ENCODE measurements at places on chromosomes 5 and 9. TPM values are rescaled to one million over a fixed set of nuclear protein-coding genes. Genes with fewer than 3 reads are reported as not detected.

- H3K36me3 ChIP-seq = no peaks in the 10 kb centered on the region
- no peaks in the 10 kb centered on the region for H3K27me3 ChIP-seq
- no peak for DNase-seq
- no peaks in the 10 kb centered on the region for H3K4me1 ChIP-seq
Measured at GRCh38 chr5:77751328-77752023, 24.7 kb downstream of the TBCA start.

DNA sequence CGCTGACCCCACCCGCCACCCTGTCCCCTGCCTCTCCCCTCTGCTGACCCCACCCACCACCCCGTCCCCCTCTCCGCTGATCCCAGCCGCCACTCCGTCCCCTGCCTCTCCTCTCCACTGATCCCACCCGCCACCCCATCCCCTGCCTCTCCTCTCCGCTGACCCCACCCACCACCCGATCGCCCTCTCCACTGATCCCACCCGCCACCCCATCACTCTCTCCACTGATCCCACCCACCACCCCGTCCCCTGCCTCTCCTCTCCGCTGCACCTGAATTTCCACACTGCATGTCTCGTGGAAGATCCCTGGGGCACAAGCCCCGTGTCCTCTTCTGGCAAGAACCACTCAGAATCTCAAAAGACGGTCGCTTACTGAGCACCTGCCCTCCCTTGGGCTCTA is 53.4 kb upstream of the OLFM1 start:
- H3K36me3 ChIP-seq = no peaks in the 10 kb centered on the region
- no peak overlapping the region for H3K4me3 ChIP-seq
- H3K27ac ChIP-seq = no peak overlapping the region
- no peaks in the 10 kb centered on the region for H3K27me3 ChIP-seq

- no peaks in the 10 kb centered on the region for H3K4me1 ChIP-seq
- H3K27me3 ChIP-seq = no peaks in the 10 kb centered on the region
- no peaks in the 10 kb centered on the region for H3K36me3 ChIP-seq
- no peak for DNase-seq
- H3K4me3 ChIP-seq = no peak overlapping the region
Measured at GRCh38 chr9:36320466-36320865, 62.2 kb upstream of the GNE start.

DNA sequence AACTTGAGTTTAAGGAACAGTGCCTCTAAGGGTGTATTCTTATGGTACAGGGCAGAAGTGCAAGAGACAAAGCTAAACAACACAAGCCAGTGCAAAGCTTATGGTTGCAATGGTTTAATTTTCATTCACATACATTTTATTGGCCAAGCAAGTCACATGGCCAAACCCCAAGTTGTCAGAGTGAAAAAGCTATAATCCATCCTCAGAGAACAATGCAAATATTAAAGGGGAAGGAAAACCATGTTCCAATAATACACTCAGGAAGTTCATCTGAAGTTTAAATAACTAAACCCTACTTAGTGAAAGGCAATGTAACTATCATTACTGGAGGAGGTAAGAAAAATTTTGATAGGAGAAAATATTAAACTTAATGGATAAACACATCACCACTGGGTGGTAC is 26.6 kb upstream of the TLR4 start:
- H3K4me1 ChIP-seq = no peaks in the 10 kb centered on the region
- no peaks in the 10 kb centered on the region for H3K36me3 ChIP-seq
- no peak overlapping the region for H3K27ac ChIP-seq
- H3K4me3 ChIP-seq = no peak overlapping the region
- DNase-seq = no peak

DNA sequence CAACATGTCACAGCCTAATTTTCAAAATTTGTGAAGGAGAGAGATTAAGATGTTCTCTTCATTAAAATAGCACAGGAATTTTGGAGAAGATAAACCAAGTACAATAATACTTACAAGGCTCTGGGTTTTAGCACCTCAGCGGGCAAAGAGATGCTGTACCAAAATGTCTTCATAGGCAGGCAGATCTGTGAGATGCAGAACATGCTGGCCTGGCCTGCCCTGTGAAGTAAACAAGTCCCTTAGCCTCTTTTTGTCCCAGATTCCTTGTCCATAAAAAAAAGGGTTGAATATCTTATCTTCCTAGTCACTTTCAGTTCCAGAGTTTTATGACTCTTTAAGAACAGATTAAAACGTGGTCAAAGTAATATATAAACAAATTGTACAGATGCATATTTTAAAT is 53.0 kb upstream of the C6 start:
- H3K27ac ChIP-seq = no peak overlapping the region
- no peak for DNase-seq
- no peaks in the 10 kb centered on the region for H3K4me1 ChIP-seq
- no peaks in the 10 kb centered on the region for H3K36me3 ChIP-seq

Gene LCN1
- not detected for polyA plus RNA-seq

Gene C9orf153
- polyA plus RNA-seq = not detected

DNA sequence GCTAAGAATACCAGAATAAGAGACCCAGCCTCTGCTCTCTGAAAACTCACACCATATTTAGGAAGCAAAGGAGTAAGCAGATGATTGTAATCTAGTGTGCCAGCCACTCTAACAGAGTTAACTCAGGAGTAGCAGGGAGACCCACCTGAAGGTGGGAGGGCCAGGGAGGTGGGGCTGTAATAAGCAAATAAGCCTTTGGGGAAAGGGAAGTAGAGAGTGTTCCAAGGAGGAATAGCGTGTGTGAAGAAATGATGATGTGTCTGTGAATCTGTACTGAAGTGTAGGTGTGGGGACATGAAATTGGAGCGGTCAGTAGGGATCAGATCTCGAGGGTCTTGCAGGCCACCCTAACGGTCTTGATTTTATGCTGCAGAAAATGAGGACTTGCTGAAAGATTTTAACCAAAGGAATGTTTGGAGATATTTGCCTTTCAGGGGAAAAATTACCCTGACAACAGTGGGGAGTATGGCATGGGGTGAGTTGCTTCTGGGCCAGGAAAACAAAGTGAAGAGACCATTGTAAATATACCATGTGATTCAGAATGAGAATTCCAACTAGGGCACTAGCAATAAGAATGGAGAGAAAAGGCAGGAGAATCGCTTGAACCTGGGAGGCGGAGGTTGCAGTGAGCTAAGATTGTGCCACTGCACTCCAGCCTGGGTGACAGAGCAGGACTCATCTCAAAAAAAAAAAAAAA is 44.1 kb upstream of the FSD1L start:
- no peak for DNase-seq
- H3K4me3 ChIP-seq = no peak overlapping the region
- no peaks in the 10 kb centered on the region for H3K36me3 ChIP-seq
- H3K27me3 ChIP-seq = no peaks in the 10 kb centered on the region
- H3K4me1 ChIP-seq = no peaks in the 10 kb centered on the region

Gene LCN12
- not detected for polyA plus RNA-seq

DNA sequence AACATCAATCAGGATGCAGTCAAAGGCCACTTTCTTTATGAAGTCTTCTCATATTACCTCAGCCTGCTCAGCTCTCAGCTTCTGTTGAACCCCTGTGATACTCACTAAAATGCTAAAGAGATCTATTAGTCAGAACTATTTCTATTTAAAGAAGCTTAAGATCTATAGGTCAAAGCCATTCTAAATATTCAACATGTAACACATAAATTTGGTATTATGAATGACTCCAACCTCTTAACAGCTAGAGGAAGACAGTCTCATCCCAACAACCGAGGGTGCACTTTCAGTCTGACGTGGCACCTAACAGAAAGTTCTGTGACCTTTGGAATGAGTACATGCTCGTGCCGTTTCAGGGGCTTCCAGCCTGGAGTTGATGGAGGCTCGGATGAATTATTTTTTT is 301.5 kb upstream of the VLDLR start:
- no peak overlapping the region for H3K4me3 ChIP-seq
- no peak overlapping the region for H3K27ac ChIP-seq
- H3K4me1 ChIP-seq = no peaks in the 10 kb centered on the region
- no peaks in the 10 kb centered on the region for H3K36me3 ChIP-seq
- DNase-seq = no peak
- no peaks in the 10 kb centered on the region for H3K27me3 ChIP-seq

DNA sequence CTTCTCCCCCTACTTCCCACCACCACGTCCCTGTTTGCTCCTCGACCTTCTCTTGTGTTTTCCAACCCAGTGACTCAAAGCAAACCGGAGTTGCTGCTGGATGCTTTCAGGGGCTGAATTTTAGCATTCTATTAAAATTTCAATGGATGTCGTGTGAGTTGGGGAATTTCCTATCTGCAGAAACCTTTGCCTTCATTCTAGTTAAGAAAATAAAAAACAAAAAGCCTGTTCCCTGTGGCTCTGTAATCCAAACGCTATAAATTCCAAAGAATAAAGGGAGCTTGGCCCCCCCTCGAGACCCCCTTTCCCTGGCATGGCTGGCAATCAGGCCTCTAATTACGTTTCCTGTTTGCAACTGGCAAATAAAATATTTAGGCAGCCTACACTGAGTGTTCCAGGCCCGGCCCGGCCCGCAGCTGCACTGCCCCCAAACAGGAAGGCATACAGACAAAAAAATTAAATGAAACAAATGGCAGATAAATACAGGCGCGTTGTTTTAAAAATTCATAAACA is 139.4 kb upstream of the PPP1R26 start:
- DNase-seq = peak; percentile 24
- H3K27ac ChIP-seq = no peak overlapping the region
- H3K4me1 ChIP-seq = no peaks in the 10 kb centered on the region
- H3K36me3 ChIP-seq = no peaks in the 10 kb centered on the region
- H3K4me3 ChIP-seq = no peak overlapping the region

DNA sequence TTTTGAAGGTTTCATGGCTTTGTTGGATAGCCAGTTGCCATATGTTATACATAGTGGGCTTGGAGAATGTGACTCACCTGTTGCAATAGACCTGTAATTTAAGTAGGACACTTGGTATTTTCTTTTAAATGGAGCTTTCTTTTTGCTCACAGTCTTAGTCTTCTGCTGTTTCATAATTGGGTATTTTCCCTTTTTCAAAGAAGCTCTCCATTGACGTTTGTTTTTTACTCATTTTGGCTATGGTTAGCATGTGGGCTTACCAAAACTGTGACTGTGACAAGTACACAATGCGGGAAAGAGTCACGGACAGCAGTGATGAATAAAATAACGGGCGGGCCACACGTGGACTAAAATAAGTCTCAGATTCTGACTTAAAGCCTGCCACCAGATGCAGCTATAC is 23.2 kb upstream of the RNF20 start:
- H3K4me1 ChIP-seq = peaks cover 15% of the 10 kb centered on the region
- H3K27me3 ChIP-seq = no peaks in the 10 kb centered on the region
- no peak for DNase-seq
- H3K36me3 ChIP-seq = no peaks in the 10 kb centered on the region

DNA sequence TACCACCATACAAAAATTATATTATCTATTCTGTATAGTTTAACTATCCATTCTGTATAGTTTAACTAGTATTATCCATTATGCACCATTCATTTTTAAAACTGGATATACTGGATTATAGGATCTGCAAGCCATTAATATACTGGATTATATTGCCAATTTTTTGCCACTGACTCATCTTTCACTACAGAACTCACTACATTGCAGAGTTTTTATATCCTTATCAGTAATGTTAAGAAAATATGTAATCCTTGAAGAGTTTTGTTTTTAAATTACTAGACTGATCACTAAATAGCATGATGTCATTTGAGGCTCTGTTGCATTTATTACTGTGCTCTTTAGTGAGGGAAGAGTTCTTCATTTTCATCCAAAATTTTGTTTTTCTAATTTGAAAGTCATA is 109.8 kb upstream of the SNX2 start:
- no peaks in the 10 kb centered on the region for H3K36me3 ChIP-seq
- no peak overlapping the region for H3K4me3 ChIP-seq
- H3K27me3 ChIP-seq = no peaks in the 10 kb centered on the region

DNA sequence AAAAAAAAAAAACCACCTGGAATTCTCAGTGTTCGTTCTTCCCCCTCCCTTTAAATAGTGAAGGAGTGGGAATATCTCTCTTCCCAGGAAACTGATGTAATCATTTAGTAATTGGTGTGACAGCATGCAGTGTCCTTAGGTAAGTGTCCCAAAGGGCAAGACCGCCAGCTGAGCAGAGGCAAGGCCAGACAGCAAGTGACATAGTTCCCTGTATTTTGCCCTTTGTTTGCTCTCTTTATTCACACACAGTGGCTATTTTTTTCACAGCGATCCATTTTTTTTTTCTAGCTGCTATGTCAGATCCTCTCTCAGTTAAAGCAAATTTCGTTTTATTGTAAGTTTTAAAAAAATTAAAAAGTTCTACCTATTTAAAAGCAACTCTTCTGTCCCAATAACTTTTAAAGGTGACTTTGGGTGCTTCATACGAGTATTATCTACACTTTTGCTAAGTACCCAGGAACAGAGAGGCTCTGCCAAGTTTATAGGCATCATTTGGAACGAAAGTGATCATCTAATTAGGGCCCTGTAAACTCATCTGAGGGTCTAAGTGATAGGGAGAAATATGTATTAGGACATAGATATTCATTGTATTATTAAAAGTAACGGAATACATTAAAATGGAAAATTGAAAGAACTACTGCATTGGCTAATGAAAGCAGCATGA is 98.2 kb upstream of the ALDH1A1 start:
- no peaks in the 10 kb centered on the region for H3K27me3 ChIP-seq
- H3K4me1 ChIP-seq = no peaks in the 10 kb centered on the region
- H3K27ac ChIP-seq = no peak overlapping the region
- no peak overlapping the region for H3K4me3 ChIP-seq
- H3K36me3 ChIP-seq = no peaks in the 10 kb centered on the region
- DNase-seq = no peak

Gene C6
- not detected for polyA plus RNA-seq

DNA sequence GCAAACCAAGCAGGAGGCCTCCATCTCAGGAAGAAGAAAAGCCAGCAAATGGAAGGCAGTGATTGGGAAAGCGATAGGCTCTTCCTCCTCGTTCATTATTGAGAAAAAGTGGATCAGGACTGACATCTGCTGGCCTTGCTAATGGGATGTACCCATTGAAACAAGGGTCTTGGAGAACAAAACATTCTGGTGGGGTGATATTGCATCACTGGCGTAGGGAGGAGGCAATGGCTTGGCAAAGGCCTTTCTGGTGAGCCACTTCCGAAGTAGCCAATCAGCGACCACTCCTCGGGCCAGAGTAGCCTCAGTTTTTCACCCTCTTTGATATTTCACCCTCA is 86.7 kb upstream of the NFIB start:
- H3K36me3 ChIP-seq = no peaks in the 10 kb centered on the region
- peaks cover 5% of the 10 kb centered on the region for H3K4me1 ChIP-seq
- H3K27ac ChIP-seq = no peak overlapping the region
- DNase-seq = no peak
